ENCODE measurements at places on chromosomes 11 and 22.

GRCh38 chr22:40187389-40187788, 9.7 kb downstream of the TNRC6B start:
- DNase-seq: no peak

GRCh38 chr22:40533712-40534378, 102.7 kb downstream of the MRTFA start:
- peak; percentile 83 for DNase-seq

- DNase-seq: no peak
Measured at GRCh38 chr11:33930317-33931021, 38.6 kb upstream of the LMO2 start.

DNA sequence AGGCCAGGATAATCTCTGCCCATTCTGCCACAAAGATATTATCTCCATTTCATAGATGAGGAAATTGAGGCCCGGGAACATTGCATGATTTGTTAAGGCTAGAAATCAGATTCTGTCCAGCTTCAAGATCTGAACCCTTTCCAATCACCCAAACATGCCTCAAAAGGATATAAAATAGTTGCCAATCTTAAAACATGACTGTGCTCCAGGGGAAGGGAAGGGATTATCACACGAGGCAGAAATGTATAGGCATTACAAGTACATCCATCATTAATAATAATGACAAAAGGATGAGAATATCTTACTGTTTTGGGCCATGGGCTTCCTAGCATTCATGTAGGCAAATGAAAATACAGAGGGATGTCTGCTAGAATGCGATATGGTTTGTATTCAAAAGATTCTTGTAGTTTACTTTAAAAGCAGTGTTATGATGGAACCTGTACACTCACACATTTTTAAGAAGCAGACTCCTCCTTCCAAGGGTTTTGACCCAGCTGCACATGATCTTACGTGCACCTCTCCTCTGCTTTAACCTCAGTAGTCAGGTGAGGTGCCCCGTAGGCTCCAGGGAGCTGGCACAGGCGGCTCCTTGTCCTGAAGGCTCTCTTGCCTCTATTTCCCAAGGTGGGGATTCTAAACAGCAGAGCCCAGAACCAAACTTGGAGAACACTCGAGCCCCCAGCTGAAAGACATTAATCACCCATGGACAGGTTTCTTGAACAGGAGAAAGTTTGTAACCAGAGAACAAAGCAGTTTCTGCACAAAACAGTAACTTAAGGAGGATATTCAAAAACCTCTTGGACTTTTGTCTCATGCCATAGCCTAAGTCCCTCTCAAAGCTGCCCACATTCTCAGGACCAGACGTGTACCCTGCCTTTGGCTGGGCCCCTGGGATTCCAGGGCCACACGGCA, 36.0 kb downstream of the PARVA start:
- no peak for DNase-seq

- no peak for DNase-seq
Measured at GRCh38 chr11:10375280-10375971, 70.6 kb downstream of the ADM start.

GRCh38 chr11:104853276-104853675, 45.0 kb downstream of the CASP12 start:
- no peak for DNase-seq

DNA sequence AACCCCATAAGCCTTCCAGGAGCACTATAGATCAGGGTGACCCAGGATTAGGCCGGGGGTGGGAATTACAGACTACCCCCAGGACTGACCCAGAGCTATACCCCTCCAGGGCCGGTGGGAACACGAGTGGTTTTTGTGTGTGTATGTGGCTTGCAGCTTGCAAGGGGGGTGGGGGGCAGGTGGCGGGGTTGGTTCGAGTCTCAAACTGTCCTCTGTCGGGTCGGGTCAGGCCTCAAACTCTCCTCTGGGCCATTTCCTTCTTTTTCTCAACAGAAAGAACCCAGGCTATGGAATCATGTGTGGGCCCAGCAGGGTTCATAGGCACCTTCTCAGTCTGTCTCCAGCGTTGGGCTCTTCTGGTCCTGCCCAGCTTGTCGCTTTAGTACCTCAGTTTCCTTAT, 58.4 kb downstream of the BCR start:
- DNase-seq: no peak

- no peak for DNase-seq
Measured at GRCh38 chr22:48880749-48881148, 946.9 kb downstream of the BRD1 start.

DNA sequence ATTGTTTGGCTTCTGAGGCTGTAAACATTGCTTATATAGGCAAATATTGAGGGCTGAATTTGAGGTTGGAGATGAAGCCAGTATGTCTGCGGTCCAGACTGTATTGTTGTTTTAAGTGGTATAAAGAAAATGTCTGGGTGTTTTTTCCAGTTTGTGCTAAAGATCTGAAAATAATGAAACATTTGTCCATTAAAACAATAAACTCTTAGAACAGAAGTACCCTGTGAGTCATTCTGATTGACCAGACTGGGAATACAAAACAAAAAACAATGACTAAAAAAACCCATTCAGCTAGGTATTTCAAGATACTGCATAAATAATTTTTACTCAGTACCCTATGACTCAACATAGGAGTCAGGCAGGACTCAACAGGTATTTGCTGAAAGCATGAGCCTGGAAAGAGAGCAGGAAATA, 20.4 kb downstream of the ALKBH8 start:
- DNase-seq: no peak

DNA sequence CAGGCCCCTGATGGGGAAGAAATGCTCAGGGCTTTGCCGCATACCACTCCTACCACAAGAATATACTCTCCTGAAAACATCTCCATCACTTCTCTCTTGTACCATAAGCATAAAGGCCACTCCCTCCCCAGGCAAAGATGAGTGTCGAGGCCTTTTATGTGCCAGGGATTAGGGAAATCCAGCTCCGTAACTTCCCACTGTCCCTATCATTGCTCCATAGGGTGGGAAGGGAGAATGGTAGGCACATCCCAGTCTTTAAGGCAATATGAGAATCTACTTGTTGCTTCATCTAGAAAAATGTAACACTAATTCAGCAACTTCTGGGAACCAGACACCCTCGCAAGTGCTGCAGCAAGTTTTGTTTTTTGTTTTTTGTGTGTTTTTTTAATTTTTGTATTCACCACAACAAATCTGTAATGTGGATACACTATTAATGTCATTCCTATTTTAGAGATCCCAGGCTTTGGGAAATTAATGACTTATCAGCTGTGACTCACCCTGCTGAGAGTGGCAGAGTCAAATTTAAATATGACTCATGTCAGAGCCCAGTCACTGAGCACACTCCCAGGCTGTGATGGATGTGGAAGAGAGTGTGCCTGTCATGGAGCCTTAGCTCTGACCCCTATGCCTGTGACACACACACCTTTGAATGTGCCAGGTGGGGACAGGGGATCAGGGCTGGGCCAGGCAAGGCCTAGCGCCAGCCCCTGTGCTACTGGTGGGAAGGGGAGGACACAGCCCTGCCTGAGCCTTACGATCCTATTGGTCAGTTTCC, 23.4 kb downstream of the PANX1 start:
- no peak for DNase-seq

Measured in DND-41 (cell line).